ENCODE measurements at places on chromosomes 1 and 21.

GRCh38 chr1:66693856-66694255, 58.4 kb upstream of the DYNLT5 start:
- DNase-seq = peak; percentile 63

GRCh38 chr1:94980582-94981574, 54.0 kb upstream of the CNN3 start:
- no peak for DNase-seq

GRCh38 chr1:180230416-180230790, 339 bp downstream of the LHX4 start:
- no peak for DNase-seq

GRCh38 chr21:28644762-28645161, 347.9 kb downstream of the LTN1 start:
- DNase-seq = no peak

- no peak for DNase-seq
Measured at GRCh38 chr21:36184545-36184944, 27.9 kb downstream of the DOP1B start.

DNA sequence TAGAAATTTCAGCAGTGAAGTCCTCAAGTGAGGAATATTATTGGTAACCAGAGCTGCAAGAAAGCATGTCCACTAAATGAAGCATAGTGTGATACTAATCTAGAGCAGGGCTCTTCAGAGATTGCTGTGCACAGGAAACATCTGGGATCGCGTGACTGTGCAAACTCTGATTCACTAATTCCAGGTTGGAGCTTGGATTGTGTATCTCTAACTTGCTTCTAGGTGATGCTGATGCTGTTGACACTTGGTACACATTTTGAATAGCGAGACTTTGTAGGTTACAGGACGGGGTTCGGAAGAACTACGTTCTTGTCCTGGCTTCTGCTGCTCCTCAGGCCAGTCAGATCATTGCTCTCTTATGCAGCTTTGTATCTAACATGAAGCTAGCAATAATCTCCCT, 66.5 kb downstream of the PRRX1 start:
- no peak for DNase-seq

DNA sequence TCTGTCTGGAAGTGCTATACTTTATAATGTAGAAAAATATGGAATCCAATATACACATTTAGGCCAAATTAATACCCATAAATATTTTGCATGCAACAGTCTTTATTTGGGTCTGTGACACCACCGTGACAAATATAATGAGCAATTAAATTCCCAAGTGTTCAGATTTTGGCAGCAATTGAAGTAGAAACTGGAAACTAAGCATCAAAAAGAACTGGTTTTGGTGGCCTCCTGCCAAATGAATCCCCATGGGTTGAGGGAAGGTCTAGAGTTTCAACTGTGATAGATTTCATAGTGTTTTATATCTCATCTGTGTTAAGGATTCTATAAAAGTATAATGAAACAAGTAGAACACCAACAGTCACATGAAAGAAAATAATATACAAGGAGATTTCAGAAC, 88.4 kb downstream of the DPYD start:
- no peak for DNase-seq

- DNase-seq = no peak
Measured at GRCh38 chr1:212608959-212609700, 569 bp downstream of the ATF3 start.

GRCh38 chr1:153730468-153730988, 2.7 kb downstream of the INTS3 start:
- DNase-seq = no peak

GRCh38 chr1:182111496-182111895, 50.0 kb upstream of the ZNF648 start:
- no peak for DNase-seq

DNA sequence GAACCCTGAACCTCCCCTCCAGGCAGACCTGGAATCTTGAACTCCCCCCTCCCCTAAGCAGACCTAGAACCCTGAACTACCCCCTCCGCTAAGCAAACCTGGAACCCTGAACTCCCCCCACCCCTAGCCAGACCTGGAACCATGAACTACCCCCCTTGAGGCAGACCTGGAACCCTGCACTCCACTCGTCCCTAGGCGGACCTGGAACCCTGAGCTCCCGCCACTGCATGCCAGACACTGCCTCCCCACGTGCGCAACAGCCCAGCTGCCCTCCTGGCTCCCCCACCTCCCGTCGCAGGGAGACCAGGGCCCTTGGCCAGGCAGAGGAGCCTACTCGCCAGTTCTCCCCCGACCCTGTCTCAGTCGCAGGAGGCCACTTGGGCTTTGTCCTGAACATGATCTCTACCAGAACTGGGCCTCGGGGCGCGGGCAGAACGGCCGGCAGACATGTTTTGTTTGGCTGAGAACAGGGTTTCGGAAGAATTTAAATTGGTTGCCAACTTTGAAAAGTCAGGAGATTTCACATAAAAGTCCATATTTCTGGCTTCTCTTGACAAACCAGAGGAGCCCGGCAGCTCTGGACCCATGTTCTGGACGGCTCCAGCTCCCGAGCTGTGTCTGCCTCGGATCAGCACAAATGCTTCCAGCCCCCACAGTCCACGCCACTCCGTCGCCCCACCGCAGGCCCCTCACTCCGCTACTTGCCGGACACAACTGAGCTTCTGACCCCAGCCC, 9.2 kb upstream of the PLEKHG5 start:
- no peak for DNase-seq

GRCh38 chr1:14909920-14910460, 243.6 kb upstream of the TMEM51 start:
- DNase-seq = no peak

DNA sequence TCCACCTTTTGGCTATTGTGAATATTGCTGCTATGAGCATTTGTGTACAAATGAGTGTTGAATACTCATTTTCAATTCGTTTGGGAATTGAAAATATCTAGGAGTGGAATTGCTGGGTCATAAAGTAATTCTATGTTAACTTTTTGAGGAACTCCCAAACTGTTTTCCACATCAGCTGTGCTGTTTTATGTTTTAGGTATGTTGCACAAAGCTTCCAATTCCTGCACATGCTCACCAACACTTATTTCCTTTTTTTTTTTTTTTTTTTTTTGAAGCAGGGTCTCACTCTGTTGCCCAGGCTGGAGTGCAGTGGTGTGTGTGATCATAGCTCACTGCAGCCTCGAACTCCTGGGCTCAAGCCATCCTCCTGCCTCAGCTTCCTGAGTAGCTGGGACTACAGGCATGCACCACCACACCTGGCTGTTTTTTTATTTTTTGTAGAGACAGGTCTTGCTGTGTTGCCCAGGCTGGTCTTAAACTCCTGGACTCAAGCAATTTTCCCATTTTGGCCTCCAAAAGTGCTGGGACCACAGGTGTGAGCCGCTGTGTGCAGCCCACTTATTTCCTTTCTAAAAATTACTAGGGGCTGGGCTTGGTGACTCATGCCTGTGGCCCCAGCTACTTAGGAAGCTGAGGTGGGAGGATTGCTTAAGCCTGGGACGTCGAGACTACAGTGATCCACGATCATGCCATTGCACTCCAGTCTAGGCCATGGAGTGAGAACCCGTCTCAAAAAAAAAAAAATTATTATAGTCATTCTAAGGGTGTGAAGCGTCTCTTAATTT, 33.4 kb downstream of the TMCC2 start:
- DNase-seq = no peak
